ENCODE measurements at places on chromosomes 4 and X.
A peak's percentile ranks its signal among the peaks of the same experiment; 100 is the strongest.

DNA sequence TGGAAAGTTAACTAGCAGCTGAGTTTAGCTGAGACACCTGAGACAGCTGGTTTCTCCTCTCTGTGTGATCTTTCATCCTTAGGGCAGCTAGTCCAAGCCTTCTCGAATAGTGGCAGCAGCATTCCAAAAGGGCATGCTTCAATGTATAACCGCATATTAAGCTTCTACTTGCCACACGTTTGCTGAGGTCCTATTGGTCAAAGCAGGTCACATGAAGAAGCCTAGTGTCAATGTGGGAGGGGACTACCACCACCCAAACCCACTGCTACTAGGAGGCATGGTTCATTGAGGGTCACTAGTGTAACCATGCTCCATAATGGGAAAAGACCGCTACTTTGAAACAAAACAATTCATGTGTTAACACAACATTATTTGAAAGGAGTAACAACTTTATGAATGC, 314.9 kb upstream of the SMIM31 start:
- DNase-seq, result no peak

DNA sequence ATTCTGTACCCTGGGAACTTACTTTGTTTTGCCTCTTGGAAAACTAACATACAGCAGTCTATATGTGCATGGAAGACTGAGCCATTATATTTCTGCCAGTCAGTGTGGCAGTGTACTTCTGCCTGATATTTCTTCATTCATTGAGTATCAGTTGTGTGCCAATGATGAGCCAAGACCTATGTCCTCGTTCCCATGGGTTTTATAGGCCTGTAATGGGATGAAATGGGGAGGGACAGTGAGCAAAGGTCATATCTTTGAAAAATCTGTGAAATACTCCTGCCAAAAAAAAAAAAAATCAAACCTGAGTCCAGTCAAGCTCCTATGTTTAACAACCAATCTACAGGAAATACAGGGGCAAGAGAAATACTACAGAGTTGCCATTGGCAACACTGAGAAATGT, 9.1 kb downstream of the NSD2 start:
- DNase-seq, result no peak

DNA sequence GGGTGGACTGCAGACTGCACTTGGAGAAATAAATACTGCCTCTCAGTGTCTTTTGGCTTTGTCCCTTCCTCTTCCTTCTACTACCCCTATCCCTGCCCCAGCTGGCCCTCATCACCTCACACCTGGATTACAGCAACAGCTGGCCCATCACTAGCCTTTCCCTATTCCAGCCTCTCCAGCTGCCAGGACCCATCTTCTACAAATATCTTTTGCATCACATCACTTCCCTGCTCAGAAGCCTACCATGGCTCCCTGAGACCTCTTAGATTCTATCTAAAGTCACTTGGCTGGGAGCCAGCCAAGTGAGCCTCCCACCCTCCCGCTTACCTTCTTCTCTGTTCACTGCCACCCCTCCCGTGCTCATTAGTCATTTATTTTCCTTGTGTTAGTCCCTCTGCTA, 66.8 kb downstream of the TSC22D3 start:
- no peak for DNase-seq

DNA sequence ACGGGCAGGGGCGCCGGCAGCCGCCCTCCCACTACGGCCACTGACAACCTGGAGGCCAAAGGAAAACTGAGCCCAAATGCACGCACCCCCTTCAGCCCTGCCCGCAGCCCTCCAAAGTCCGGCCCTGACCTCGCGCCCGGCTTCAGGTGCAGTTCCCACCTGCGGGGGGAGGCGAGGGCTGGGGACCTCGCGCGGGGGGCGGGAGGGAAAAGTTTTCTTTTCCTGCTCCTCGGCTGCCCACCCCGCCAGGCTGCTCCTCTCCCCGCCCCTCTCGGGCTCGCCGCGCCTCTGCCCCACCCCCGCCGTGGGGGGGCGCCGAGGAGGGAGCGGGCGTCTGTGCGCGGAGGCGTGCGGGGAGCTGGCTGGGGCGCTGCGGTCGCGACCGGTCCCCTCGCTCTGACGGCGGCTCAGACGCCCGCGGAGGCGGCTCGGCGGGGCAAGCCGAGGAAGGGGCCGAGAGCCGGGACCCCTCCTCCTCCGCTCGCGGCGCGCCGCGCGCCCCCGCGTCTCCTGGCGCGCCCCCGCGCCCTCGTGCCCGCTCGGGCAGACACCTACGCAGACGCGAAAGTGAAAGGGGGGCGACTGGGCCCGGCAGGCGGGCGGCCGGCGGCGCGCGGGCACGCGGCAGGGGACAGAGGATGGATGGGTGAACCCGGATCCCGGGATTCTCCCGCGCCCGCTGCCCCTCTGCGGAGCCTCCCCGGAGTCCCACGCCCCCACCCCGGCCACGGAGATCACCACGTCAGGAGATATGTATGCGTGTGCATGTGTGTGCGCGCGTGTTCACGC, 3.1 kb upstream of the NR3C2 start:
- DNase-seq, result peak; percentile 62

GRCh38 chr4:11297627-11298026, 131.1 kb downstream of the HS3ST1 start:
- no peak for DNase-seq

- no peak for DNase-seq
Measured at GRCh38 chr4:101289306-101289705, 58.0 kb downstream of the PPP3CA start.

DNA sequence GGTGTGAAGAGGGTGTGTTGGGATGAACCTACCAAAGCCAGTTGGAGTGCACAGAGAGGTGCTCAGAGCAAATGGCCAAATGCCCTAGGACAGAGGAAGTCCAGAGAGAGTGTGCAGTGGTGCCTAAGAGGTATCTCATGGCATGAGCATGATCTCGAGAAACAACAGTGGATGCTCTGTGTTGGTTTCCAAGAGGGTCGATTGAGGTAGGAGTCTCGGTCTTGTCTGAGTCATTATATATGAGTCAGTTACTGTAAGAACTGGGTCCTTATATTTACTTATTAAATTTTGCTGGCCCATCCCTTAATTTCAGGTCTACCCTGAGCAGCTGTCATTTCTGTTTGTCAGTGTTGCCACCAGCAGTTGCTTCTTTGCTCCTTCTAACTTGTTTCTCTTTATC, 86.6 kb upstream of the TMEM150C start:
- no peak for DNase-seq

DNA sequence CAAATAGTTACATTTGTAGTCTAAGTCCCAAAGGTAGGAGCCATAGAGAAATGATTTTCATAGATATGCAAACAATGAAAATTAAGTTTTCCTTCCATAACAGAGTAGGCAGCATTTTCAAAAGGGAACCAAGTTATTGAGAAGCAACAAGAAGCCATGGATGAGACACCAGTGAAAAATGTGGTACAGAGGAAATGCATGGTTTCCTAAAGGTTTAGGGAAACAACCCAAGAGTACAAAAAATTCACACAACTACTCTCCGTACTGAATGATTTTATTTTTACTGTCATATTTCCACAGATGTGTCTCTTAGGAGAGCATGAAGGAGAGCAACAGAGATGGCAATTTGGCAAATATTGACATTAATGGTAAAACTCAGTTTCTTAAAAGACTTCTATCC, 1408.9 kb upstream of the PCDH7 start:
- no peak for DNase-seq

DNA sequence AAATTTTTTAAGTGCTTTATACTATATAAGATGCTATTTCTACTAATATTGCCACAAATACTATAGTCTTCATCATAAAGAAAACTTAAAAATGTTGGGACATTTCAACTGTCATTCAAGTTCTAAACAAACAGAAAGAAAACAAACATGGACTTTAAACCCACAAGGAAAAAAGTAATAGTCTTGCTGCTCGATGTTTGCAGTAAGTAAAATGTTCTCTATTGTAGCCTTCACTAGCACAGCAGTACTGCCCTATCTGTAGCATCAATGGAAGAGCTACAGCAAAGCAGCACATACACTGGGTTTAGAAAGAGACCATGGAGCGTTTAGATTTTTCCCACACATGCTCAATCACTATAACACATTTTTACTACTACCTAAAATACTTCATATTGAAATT, 146.8 kb downstream of the KLHL13 start:
- no peak for DNase-seq

- no peak for DNase-seq
Measured at GRCh38 chr4:90330546-90330945, 203.4 kb downstream of the CCSER1 start.

DNA sequence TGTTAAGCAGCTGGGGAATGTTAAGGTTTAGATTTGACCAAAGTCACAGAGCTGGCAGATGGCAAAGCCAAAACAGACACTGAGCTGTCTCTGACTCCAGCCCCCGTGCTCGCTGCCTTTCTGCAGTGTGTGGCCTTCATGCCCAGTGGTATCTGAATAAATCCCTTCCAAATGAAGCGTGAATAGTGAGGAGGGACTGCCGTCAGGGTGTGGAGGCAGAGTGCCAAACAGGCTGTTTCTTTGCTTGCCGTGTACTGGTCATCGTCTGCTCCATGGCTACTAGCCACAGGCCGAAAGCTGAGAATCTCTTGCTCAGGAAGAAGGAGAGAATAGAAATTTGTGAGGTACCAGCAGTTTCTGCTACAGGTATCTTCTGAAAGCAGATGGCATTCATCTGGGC, 19.7 kb downstream of the PRIMPOL start:
- DNase-seq, result no peak

- no peak for DNase-seq
Measured at GRCh38 chrX:86154553-86154952, 6.3 kb downstream of the DACH2 start.

GRCh38 chr4:25043548-25043947, 12.8 kb upstream of the LGI2 start:
- no peak for DNase-seq

DNA sequence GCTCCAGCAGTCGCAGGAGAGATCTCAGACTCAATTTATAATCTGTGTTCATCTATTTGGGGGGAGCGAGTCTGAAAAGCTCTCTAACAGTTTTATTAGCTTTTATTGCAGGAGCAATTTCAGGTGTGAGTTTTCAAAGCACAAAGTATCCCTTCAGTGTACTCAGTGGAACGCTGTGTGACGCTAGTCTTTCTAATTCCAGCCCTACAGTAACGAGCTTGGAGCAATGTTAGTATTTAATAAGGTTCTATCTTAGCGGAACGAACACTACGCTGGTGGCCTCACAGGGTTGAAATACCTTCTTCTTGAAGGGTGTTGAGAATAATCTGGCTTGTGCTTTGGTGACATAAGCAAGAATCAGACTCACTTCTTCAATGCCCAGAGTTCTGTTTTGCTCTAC, 8.4 kb downstream of the HS3ST1 start:
- no peak for DNase-seq

- no peak for DNase-seq
Measured at GRCh38 chrX:43357741-43358140, 298.4 kb upstream of the MAOA start.

DNA sequence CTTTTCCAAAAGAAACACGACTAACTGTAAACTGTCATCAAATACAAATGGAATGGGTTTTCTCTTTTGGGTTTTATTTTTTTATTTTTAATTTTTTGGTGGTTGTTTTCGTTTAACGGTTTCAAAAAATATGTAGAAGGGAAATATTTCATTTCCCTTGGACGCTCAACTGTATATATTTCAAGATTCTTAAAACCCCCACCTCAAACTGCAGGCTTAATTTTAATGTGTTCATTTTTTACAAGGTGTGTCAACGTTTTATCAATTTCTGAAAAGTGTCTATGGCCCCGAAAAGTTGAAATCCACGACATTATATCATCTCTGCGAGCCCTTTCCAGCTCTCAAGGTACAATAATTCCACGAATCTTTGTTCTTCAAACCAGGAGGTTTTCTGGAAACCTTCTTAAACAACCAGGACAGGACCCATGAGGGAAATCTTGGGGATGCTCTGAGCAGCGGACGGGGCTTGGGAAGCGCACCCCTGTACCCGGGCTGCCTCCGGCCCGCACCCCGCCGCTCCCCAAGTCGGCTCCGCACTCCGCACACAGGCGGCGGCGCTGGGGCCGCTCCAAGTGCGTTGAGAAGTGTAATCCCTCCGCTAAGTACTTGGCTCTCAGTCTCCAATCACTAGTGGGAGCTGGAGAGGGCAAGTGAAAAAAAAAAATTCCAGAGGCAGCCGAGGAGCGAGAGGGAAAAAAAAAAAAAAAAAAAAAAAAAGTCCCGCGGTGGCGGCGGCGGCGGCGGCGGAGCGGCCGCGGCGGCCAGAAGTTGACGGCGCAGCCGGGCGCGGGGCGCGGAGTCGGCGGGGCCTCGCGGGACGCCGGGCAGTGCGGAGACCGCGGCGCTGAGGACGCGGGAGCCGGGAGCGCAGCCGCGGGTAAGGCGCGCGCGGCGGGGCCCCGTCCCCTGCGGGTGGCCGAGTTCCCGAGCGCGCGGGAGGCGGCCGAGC, at the start of gene BMPR1B:
BMPR1B (plus strand) TSS at position 764 of the 949 bp plus-strand sequence. CDS start 346,470 bp downstream, outside the sequence.
- no peak for DNase-seq

GRCh38 chr4:128006592-128006991, 41.4 kb downstream of the ABHD18 start:
- DNase-seq, result no peak

DNA sequence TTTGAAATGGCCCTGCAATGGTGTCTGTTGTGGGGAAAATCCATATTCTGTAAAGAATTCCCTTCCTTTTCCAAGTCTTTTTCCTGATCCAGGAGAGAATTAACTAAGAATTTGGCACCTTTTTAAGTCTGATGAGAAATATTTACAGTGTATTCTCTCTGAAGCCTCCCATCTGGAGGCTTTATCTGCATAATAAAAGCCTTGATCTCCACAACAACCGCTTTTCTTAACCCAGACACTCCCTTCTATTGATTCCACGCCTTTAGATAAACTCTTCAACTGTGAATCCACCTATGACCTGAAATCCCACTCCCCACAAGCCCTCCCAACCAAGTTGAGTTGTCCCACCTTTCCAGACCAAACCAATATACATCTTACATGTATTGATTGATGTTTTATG, 43.1 kb upstream of the TMPRSS11E start:
- no peak for DNase-seq

- no peak for DNase-seq
Measured at GRCh38 chr4:90127706-90128345, 632 bp downstream of the CCSER1 start.

DNA sequence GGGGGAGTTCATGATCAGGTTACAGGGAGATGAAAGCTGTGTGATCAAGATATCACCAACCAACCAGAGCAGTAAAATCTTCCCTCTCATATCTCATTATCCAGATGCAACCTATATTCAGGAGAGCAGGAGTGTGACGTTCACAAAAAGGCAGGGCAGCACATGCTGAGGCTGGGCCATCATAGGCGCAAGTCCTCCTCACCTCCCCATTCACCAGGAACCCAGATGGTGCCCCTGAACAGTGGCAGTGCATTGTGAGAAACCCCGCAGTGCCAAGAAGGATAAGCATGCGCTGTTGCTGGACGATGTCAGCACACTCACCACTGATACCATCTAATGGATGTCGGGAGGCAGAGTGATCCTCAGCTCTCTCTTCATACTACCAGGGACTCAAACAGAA, 170.9 kb downstream of the COL25A1 start:
- DNase-seq, result no peak

GRCh38 chr4:57194068-57194611, 84.0 kb upstream of the IGFBP7 start:
- DNase-seq, result no peak

GRCh38 chr4:21552455-21552854, 396.1 kb downstream of the KCNIP4 start:
- DNase-seq, result no peak

- no peak for DNase-seq
Measured at GRCh38 chr4:147139455-147140198, 194.0 kb upstream of the TTC29 start.
